GM10248 (cell line): ENCODE measurements at places on chromosomes 7 and 10.

DNA sequence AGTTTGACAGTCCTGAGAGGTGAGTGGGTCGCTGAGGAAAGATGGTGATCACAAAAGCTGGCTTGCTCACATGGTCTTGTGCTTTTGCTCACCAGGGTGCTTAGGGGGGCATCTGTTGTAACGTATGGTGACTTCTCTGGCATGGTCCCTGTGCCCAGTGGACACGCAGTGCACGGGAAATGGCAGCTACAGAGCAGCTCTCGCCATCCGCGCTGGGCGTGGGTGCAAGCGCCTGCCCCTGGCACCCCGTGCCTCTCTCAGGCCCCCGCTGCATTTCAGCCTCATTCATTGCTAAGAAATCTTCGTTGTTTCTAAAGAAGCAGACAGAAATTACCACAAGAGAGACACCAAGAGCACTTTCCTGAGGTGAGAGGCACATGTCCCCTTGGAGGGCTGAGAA lies 101.2 kb downstream of the FANK1 start:
- DNase-seq, result no peak

DNA sequence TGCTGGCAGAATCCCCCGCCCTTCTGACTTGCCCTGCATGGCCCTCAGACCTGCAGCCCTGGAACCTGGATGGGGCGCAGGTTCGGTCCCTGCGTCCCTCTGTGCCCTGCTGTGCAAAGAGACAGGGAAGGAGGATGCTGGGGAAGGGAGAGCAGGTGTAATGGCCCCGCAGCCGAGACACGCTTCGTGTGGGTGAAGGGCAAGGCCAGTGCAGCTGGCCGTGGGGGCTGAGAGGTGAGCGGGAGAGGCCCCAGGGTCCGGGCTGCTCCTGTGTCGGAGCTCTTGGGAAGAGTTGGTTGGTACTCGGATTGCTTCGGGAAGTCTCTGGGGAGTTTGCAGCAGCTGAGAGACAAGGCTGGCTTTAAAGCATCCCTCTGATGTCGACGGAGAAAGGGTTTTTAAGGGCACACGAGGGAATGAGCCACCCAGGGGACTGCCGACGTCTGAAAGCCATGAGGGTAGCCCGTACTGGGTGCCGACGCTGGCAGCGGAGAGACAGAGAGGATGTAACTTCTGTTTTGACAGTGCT lies 6.5 kb downstream of the ELFN1 start:
- DNase-seq, result peak; percentile 10

DNA sequence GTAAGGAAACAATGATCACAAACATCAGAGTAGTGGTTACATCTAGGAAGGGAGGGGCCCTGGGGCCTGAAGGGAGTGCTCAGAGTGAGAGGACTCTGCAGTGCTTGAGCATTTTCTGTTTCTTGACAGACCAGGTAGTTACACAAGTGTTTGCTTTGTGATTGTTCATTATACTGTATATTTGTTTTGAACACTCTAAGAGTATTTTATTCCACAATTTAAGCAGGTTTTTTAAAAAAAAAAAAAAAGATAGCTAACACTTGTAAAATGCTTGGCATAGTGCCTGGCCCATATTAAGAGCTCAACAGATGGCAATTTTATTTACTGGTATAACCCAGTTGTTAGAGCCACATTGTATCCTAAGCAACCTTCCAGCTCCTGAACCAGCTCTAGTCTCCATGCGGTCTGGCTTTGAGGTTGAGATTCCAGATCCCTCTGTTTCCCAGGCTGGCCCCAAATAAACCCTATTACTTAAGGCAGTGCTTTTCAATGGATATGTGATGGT lies 20.1 kb upstream of the ATXN7L1 start:
- DNase-seq, result no peak

GRCh38 chr10:117226813-117227451 lies 14.0 kb upstream of the SLC18A2 start:
- peak; percentile 53 for DNase-seq

DNA sequence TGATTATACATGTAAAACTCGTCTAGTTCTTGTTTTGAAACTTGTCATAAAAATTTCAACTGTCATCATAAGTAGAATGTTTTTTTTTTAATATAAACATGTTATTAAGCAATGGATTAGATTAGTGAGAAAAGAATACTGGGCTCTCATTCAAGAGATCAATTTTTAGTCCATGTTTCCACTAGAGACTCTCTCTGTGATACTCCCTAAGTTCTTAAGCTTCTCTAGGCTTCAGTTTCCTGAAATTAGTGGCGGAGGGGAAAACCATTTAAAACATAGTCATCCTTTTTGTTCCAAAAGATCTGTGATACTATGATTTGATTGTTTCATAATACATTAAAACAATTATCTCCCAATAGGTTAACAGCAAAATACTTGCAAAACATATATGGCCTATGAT lies 142.2 kb downstream of the AGMO start:
- no peak for DNase-seq

DNA sequence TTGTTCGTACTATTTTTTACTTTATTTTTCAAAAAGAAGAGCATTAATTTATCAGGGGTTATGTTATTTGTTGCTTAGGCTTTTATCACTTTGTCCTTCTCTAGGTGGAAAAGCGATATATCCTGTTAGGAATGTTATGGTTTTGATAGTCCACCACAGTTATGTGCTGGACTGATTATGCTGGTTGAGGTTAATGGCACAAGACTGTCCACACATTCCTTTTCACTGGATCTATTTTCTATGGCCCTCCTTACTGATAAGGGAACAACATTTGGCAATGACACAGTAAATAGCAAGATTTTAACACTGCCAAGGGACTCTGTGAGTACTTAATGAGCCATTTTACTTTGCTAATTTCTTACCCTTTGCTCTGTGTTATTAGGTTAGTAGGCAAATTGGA lies 1212.3 kb downstream of the NXPH1 start:
- no peak for DNase-seq

GRCh38 chr10:88995156-88995876 lies 4.7 kb downstream of the FAS start:
- no peak for DNase-seq

- no peak for DNase-seq
Observed at GRCh38 chr10:5609952-5610616, 56.3 kb downstream of the ASB13 start.

DNA sequence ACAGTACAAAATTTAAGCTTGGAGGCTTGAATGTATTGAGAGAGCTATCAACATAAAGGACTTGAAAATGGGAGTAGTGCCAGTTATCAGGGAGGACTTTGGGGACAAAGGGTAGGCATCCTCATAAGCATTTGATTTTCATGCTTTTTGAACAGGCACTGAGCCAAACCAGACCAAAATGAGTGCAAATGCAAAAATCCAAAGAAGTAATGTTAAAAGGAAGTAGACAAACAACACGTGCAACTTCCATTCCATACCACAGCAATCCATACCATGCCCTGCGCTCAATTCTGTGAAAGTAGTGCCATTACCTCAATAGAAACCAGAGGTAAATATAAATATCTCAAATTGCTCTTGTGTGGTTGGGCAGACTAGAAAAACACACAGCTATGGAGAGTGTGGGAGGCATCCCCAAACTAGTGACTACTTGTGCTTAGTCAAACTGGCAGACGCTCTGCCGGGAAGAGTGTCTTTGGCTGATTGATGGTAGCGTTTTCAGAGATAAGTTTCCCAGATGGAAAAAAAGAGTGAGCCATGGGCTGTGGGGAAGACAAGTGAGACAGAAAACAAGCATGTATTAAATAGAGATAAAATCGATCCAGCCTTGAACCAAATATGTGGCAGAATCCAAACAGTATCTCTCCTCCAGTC lies 161.5 kb downstream of the CREB5 start:
- DNase-seq, result no peak

DNA sequence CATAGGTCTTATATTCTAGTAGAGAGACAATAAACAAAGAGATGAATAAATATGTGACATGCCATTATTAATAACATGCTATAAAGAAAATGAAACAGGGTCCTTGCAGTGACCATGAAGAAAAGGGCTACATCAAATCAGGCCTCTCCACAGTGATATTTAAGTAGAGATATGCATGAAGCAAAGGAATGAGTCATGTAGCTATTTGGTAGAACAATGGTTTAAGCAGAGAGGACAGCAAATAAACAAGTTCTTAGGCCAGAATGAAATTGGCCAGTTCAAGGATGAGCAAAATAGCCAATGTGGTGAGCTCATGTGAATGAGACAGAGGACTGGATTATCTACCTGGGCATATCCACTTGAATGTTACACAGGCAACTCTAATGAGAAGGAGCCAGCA lies 172.2 kb upstream of the FERD3L start:
- no peak for DNase-seq

DNA sequence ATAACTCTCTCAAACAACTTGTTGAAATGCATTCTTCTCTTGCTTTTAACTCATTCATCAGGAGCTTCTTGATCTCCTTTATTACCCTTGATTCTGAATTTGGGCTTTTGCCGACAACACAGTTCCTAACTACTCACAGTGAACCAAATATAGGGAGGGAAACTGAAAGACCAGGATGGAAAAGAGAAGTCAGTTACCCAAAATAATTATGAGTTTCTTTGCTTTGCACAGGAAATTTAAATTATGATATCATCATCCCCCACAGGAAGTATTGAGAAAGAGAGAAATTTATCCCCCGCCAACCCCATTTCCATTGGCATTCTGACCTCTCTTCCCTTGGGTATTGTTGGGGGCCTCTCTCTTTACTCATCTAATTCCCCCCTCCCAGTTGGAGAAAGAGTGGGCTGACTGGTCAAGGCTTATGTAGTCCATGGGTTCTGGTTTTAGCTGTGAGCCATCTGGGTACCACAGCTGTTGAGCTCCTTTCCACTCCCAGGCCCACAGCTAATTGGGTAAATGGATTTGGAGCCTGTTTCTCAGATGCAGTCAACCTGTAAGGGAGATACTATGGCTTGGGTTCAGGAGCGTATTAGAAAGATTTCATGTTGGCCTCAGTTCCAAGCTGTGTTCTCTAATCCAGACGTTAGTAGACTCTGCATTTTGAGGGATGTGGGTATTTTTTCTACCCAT lies 109.0 kb downstream of the FZD1 start:
- DNase-seq, result no peak

DNA sequence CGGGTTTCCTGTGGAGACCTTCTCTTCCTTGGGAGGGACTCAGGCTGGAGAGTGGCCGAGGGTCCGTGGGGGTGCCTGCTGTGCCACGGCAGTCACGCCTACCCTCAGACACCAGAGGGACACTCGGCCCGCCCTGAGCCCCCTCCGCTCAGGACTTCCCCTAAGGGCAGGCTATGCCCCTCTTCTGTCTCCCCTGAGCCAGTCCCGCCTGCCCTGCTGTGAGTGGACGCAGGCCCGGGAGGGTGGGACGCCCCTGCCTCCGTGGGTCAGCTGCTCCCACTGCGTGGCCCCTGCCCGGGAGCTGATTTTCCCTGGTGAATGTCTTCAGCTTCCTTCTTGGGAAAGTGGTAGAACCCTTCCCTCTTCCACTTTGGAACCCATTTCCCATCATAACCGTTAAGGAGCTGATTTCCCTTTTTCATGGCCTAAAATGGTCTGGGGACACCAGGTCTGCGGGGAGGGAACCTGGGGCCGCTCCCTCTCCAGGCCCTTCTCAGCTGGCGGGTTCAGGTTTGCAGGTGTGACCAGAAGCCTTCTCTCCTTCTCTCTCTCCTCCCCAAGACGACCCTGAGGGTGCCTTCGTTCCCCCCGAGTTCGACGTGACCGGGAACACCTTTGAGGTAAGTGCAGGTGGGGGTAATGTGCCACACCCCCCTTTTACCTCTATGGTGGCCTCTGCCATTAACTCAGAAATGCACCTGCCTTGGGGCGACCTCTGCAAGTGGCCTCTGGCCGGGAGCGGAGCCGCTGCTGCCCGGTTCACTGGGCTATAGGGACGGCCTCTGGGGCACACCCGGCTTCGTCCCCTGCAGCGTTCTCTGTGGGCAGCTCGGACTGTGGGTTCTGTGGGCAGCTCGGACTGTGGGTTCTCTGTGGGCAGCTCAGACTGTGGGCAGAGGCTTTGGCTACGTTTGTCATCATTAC lies 7.9 kb downstream of the KNDC1 start:
- DNase-seq, result no peak

GRCh38 chr10:70162151-70162891 lies 8.0 kb downstream of the SAR1A start:
- no peak for DNase-seq

DNA sequence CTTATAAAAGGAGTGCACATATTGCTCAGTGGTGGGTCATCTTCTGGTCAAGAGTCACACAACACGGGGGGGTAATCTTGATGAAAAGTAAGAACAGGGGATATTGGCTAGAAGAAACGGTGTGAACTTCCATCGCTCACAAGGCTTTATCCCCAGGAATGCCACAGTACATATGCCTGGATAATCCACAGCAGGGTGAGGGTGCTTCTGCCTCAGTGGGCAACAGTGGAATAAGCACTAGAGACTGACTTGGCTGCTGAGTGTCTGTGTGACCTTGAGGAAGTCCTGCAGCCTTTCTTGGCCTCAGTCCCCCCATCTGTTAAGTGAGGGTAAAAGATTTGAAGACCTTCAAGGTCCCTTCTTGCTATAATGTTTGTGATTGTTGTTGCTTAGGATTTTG lies 44.9 kb upstream of the SHH start:
- no peak for DNase-seq

DNA sequence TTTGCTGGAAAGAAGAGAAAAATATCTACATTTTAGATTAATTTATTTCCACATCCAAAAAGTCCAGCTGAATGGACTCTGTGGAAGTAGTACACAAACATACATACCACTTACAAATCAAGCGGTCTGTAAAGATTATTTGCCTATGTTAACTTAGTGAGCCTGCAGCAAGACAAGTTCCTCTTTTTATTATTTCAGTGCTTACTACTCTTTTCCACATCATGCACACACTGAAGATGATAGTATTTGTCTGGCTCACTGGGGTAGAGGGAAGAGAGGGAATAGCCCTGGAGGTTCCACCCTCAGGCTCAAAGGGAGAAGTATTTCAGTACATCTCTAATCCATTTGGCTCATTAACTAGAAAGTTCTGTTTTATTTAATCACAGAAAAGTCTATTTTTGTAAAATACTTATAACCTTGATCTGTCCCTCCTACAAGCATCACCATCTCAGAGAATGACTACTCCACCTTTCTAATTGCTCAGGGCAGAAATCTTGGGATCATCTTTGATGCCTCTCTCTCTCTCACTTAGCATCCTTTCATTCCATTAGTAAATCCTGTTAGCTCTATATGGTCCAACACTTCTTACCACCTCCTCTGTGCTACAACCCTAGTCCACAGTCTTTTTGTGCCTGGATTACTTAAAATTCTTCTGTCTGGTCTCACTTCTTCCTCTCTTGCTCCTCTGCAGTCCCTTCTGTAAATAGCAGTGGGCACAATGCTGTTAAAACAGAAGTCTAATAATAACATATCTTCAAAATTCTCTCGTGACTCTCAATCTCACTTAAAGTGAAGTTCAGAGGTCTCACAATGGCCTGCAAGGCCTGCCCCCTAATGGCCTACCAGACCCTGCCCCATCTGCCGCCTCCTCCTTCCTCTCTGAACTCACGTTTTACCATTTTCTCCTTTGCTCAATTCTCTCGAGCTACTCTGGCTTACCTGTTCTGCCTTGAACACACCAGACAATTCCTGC lies 64.3 kb upstream of the CCDC6 start:
- peak; percentile 39 for DNase-seq

- no peak for DNase-seq
Observed at GRCh38 chr7:88361357-88361756, 54.7 kb upstream of the STEAP4 start.

DNA sequence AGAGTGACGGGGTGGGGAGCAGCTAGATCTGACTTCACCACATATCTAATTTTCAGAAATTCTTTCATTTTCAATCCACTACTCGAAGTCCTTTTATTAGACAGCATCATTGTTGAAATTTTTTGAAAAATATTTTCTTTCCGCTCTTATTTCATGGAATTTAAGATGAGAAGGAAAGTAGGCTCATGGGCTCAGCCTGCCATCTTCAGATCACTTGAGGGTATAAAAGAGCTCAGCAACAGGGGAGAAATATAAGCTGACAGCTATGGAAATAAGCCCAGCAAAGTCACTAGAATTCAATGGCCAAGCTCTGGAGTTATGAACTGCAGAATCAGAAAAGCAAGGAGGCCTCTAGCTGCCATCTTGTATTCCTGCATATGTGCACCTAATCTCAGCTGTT lies 389.1 kb downstream of the XPNPEP1 start:
- DNase-seq, result no peak
